NB4 (cell line): ENCODE measurements at places on chromosomes 13 and 19.

DNA sequence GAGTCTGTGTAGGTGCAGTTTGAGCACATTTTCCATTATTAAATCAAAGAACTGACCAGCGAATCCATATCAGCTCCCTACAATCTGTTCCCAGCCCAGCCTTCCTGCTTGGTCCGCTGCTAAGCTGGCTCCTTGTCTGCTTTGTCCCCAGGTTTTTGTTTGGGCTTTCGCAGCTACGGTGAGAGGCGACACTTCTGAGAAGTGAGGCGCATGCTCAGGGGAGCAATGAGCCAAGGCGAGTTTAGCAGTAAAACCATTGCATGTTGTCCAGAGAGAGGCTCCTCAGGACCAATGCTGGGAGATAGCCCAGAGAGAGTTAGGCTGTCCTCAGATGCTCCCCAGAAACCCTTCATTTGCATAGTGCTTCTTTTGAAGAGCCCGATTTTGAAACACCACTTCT lies 162.0 kb downstream of the ITGBL1 start:
- DNase-seq = no peak

- DNase-seq = no peak
These were observed 455.4 kb downstream of the IRS2 start for GRCh38 chr13:109331011-109331433.

DNA sequence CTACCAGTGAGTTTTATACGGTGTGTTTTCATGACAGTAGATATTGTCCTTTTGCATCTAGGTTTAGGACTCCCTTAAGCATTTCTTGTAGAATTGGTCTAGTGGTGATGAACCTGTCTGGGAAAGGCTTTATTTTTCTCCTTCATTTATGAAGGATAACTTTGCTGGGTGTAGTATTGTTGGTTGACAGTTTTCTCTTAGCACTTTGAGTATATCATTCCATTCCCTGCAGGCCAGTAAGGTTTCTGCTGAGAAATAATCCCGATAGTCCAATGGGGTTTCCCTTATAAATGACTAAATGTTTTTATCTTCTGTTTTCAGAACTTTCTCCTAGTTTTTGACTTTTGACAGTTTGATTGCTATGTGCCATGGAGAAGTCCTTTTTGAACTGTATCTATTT lies 57.2 kb downstream of the DNAJC3 start:
- DNase-seq = no peak

DNA sequence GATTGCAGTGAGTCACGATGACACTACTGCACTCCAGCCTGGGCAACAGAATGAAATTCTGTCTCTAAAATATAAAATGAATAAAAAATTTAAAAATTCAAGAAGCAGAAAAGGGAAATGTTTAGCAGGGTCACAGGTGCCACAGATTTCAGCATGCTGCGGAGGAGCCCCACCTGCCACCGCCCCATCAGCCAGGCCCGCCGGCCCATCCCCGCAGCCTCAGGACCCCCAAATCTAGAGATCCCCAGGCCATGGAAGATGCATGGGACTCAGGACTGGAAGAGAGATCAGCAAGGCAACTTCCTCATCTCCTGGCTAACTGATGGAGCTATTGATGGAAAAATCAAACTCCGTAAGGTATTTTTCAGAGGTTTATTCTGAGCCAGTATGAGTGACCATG lies 208.2 kb downstream of the UQCRFS1 start:
- DNase-seq = no peak

- DNase-seq = no peak
These were observed 236.4 kb downstream of the ATP8A2 start for GRCh38 chr13:25608181-25608580.

DNA sequence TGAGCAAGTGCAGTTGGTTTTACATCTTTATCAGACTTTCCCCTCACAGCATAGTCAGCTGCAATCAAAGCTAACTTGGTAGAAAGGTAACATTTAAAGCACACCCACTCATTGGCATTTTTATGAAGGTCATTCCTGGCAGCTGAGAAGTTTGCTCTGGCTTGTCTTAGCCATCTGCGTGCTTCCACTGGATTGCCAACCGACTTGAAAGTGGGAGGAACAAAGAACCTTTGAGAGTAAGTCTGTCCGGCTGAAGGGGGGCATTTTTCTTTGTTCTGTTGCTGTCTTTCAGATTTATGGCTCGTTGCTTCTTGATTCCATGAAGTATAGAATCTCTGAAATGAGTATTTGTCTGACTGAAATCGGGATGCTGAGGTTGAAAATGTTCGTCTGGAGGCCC lies 103.1 kb downstream of the SACS start:
- no peak for DNase-seq

- DNase-seq = no peak
These were observed 211.1 kb upstream of the NBEA start for GRCh38 chr13:34730961-34731360.

GRCh38 chr13:103795892-103796478 lies 729.8 kb upstream of the SLC10A2 start:
- no peak for DNase-seq

GRCh38 chr13:30486230-30487074 lies 20.7 kb upstream of the HMGB1 start:
- no peak for DNase-seq

DNA sequence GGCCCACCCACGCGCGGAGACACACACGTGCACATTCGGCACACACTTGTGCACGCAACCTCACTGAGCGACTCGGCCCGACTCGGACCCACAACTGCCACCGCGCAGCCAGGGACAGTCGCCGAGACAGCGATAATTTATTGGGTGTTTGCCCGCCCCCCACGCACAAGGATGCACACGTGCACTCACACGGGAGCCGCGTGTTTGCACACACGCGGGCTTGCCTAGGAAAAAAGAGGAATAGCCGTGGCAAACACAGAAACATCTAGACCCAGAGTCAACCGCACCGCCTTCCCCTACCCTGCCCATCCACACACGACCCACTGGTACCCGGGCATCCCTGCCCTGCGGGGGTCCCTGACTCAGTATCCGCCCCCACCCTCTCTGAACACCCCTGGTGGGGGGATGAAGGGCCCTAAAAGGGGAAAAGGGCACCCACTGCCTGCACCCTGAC lies 1.1 kb upstream of the SSBP4 start:
- DNase-seq = no peak

- peak; percentile 84 for DNase-seq
These were observed 1.1 kb upstream of the ZNF763 start for GRCh38 chr19:11963566-11964355.

GRCh38 chr13:81639984-81640582 lies 1299.2 kb upstream of the SPRY2 start:
- DNase-seq = peak; percentile 26

GRCh38 chr13:99388334-99388923 lies 81.2 kb upstream of the GPR183 start:
- DNase-seq = no peak

- DNase-seq = no peak
These were observed 3.8 kb downstream of the MZF1 start for GRCh38 chr19:58569191-58569942.

DNA sequence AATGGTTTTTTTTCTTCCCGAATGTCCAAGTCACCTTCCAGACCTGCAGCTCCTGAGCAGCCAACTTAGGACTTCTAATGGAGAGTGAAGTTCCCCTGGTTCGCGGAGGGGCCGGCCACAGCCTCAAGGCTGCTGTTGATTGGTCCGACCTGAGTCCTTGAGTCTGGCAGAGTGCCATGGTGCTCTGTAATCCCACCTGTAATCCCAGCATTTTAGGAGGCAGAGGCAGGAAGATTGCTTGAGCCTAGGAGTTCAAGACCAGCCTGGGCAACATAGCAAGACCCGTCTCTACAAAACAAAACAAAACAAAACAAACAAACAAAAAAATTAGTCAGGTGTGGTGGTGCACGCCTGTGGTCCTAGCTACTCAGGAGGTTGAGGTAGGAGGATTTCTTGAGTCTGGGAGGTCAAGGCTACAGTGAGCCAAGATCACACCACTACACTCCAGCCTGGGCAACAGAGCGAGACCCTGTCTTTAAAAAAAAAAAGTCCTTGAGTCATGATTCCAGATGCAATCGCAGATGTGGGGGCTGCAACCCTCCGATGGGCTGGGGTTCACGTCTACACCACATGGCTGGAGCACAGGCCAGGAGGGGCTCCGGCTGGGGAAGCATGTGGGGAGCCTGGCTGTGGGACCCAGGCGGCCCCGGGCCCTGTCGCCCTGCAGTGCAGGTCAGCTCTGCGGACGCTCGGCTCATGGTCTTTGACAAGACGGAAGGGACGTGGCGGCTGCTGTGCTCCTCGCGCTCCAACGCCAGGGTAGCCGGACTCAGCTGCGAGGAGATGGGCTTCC lies 17.7 kb downstream of the HPN start:
- DNase-seq = no peak

DNA sequence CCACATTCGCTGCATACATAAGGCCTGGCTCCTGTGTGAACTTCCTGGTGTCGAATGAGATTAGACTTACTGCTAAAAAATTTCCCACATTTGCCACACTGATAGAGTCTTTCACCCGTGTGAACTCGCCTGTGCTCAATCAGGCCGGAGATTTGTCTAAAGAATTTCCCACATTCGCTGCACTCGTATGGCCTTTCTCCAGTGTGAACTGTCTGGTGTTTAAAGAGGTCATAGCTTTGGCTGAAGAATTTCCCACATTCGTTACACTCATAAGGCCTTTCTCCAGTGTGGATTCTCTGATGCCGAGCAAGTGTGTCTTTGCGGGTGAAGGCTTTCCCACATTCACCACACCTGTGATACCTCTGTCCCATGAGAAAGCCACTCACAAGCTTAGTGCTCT lies 6.5 kb downstream of the ZNF671 start:
- DNase-seq = no peak

GRCh38 chr19:40192758-40193586 lies 1.7 kb downstream of the MAP3K10 start:
- DNase-seq = peak; percentile 5

DNA sequence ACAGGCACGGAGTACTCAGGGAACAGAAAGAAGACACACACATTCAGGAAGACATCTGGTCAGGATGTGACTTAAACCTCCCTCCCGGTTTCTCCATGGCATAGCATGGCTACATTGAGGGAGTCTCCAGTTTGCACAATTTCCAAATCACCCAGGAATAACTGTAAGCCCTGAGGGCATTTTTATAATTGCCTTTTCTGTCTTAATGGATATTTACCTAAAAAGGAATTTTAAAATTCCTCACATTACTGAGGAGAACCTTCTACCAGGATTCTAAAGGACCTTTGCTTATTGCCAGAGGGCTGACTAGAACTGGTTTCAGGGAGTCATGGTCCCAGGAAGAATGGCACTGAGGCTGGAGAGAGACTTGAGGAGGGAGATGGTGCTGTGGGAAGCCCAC lies 21.4 kb downstream of the PEG3 start:
- no peak for DNase-seq

- DNase-seq = no peak
These were observed 13.6 kb downstream of the SPC24 start for GRCh38 chr19:11141937-11142527.

DNA sequence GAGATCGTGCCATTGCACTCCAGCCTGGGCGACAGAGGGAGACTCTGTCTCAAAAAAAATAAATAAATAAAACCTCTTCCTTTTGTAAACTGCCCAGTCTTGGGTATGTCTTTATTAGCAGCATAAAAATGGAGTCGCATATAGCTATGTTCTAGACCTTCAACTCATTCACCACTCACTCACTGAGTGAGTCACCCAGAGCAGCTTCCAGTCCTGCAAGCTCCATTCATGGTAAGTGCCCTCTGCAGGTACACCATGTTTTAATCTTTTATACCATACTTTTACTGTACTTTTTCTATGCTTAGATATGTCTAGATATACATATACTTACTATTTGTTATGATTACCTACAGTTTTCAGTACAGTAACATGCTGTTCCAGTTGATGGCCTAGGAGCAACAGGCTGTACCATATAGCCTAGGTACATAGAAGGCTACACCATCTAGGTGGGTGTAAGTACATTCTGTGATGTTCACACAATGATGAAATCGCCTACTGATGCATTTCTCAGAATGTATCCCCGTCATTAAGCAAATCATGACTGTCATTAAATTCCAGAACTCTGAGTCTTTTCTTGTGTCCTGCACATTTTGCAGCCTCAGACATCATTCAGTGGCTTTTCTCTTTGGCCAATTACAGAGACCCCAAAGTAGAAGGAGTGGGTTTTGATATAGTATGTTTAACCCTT lies 13.7 kb upstream of the FARP1 start:
- DNase-seq = no peak

DNA sequence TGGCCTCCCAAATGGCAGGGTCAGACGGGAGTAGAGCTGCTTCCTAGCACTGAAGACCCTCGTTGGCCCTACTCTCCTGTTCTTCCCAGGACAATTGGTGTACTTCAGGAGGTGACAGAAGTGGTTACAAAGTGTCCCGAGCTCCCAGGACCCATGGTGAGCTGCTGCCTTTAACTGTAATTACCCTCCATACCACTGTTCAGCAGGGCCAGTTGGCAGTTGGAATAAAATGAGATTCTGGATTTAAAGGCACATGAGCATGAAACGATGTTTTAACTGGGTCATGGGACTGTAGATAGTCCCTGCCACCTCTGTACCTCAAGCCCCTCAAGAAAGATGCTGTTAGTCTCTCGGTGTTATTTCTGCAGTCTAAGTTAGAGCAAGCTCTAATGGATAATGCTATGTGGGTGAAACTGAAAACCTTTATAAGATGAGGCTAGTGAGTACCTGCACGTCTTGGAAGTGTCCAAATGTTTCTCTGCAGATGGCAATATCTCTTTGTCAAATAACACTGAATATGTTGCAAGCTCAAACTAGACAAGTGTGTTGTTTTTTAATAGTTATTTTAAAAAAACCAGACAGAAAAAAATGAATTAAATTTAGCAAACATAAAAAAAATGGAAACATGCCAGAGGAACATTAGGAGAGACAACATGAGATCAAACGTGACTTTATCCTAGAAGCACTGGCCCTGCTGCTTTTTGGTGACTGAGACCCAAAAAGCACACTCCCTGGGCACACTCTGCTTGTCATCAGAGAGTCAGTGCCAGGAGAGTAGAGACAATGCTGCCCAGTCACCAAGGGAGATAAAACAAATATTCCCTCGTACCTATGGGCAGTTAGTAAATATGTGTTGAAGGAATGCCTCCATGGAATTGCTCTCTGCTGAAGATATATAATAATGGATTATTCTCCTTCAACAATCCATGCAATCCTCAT lies 266.3 kb downstream of the LMO7 start:
- no peak for DNase-seq
